Effector memory CD8-positive, alpha-beta T cell (primary cell): ENCODE measurements at places on chromosomes 4 and X.

DNA sequence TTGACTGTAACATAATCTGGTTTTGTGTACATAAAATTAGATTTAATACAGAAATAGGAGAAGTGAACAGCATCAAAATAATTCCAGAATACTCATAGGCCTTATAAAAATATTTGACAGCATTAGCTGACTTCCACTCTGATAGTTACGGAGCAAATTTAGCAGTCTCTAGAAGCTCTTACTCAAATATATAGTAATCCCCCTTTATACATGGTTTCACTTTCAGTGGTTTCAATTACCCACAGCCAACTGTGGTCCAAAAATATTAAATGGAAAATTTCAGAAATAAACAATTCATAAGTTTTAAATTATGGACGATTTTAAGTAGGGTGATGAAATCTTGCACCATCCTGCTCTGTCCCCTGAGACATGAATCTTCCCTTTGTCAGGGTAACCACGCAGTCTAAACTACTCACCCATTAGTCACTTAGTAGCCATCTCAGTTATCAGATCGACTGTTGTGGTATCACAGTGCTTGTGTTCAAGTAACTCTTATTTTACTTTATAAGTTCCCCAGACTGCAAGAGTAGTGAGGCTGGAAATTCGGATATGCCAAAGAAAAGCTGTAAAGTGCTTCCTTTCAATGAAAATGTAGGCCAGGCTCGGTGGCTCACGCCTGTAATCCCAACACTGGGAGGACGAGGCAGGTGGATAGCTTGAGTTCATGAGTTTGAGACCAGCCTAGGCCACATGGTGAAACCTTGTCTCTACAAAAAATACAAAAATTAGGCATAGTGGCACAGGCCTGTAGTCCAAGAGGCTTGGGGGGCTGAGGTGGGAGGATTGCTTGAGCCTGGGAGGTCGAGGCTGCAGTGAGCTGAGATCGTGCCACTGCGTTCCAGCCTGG is 17.2 kb upstream of the RTL9 start:
- DNase-seq = no peak

GRCh38 chr4:147496500-147496899 is 15.6 kb downstream of the EDNRA start:
- DNase-seq = no peak

- DNase-seq = no peak
Measured at GRCh38 chr4:8708401-8709021, 115.9 kb downstream of the CPZ start.

DNA sequence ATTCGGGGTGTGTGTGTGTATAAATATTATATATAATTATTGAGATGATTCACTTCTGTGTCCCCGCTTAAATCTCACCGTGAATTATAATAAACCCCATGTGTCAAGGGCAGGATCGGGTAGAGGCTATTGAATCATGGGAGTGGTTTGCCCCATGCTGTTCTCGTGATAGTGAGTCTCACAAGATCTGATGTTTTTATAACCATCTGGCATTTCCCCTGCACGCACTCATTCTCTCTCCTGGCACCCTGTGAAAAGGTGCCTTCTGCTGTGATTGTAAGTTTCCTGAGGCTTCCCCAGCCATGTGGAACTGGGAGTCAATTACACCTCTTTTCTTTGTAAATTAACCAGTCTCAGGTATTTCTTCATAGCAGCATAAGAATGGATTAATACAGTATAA is 851.4 kb upstream of the AGA start:
- DNase-seq = no peak

DNA sequence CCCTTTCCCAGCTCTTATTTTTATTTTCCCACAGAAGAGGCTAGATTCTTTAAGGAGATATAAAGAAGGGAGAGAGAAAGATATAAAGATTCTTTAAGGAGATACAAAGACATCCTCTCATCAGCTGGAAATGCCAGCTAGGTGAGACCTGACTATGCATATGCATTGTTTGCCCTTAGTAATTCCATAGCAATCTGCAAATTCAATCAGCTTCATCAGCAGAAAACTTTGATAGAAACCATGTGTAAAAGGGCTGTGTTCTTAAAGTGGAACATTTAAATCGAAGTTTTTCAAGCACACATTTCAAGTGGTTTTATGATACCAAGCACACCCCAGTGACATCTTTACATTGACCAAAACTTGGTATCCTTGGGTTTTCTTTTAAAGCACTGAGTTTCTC is 24.1 kb downstream of the FHL1 start:
- DNase-seq = no peak

DNA sequence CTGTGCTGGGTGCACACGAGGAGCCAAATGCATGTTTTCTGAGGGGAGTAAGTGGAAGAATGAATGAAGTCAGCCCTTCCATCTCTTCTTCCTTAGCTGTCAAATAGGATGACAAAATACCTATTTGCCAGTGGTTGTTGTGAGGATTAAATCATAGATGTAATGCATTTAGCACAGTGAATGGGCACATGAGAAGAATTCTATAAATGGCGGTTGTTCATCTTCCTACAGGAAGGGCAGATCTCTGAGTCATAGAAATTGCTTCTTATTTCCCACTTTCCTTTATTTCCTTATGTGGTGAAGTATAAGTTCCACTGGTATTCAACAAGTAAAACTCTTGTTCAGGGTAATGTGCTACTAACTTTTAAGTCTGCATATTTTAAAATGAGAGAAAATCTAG is 83.1 kb downstream of the SORBS2 start:
- no peak for DNase-seq

DNA sequence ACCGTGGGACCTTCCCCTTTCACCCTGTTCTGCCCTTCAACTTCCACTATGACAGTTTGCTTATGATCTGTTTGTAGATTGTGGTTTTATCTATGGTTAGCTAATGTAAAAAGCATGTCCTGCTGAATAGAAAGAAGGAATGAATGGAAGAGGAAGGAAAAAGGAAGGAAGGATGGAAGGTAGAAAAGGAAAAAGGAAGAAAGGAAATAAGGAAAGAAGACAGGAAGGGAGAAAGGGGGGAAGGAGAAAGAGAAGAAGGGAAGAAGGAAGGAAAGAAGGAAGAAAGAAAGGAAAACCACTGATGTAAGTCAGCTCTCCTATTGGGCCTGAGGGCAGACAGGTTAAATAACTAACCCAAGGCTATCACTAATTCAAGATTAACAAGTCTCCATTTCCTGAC is 319.1 kb upstream of the KLF3 start:
- no peak for DNase-seq

GRCh38 chr4:81631958-81632441 is 160.3 kb upstream of the RASGEF1B start:
- DNase-seq = no peak

DNA sequence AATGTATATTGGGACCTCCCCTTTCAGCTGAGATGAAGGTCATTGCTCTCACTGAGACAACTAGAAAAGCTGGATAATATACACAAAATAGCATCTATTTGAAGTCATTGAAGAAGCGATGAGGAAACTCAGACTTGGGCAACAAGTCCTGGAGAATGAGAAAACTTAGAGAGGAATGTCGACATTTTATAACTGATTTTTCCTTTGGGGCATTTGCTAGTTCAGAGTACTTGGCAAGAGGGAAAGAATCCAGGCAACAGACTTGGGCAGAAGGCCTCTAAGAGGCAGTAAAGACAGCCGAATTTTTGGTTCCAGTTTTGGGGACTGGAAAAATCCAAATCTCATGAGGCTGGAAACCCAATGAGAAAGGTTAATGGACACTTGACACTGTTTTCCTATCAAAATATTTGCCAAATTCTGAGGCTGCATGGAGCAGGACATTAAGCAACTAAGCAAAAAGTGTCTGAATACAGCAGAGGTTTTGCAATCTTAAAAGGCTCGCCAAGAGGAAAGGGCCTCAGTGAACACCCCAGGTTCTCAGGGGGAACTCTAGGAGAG is 21.0 kb upstream of the ANXA5 start:
- DNase-seq = no peak

- no peak for DNase-seq
Measured at GRCh38 chr4:123522646-123523045, 126.1 kb downstream of the SPRY1 start.

DNA sequence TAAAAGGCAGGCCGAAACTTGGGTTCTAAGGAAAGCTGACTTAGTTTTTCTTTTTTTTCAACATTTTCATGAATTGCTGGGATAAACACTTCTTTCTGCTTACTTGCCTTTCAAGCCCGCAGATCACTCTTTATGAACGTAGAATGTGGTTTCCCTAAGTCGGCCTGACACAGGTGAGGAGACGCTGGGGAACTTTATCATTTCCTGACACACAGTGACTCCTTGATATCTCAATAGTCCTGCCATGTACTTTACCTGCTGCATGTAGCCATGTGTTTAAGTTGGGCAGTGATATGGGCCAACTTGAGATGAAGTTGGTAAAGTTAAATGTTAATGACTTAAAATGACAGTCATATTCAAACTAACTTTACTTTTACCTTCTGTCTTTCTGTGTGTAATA is 26.6 kb upstream of the SNCA start:
- DNase-seq = no peak

DNA sequence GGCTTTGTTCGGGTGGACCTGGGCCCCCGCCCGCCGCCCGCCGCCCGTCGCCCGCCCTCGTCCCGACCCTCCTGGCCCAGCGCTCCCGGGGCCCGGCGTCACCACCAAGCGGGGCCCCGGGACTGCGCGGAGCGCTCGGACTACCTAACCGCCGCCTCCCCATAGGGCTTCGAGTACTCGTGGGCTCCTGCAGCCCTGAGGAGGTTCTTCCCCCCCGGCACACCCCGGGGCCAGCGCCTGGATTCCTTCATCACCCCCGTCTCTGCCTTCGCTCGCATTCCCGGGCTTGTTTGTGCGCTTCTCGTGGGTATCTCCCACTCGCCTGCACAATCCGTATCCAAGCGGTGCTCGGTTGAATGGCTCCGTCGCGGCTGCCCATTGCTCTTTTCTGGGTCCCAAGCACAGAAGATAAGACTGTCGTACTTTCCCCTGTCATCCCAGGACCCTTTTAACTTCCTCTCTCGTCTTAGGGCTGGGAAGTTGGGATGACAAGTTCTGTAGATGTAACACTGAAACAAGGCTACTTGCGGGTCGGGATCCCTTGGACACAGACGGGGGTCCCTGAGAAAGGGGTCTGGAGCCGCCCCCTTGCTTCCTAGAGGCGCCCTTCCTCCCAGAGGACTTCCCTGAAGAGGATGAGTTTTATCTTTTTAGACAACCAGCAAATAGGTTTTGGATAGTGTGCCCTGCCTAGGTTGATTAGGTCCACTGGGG is 565 bp downstream of the MOB1B start:
- no peak for DNase-seq

DNA sequence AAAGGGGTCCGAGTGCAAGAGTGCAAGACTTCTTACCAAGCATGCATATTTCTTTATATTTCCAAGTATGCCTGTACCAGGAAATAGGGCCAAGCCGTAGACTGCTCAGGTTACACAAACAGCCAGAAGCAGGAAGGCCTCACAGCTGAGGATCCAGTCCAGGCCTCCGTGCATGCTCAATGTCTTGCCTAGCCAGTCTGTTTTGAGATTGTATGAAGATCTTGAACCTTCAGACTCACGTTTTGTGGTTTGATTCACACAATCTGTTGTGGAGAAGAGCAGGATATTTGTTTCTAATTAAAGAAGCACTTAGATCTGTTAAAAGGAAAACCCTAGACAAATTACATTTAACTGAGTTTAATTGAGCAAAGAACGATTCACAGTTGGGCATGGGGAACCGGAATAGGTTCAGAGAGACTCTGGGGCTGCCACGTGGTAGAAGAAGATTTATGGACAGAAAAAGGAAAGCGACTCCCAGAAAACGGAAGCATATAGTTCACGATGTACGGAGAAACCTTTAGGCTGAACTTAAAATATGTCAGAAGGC is 1.2 kb downstream of the MGST2 start:
- DNase-seq = no peak

DNA sequence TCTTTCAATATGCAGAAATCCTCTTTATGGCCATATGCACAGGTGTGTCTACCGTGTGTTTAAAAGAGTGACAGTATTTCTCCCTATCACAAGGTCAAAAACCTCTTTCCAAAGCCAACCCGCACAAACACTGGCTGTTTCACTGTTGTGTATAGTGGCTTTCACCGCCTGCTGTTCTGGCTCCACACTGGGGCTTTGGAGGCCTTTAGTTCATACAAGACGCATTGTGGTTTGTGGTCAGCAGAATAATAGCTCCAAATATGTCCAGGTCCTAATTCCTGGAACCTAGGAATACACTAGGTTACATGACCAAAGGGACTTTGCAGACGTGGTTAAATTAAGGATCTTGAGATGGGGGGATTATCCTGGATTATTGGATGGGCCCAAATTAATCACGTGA is 40.7 kb upstream of the FAM9A start:
- DNase-seq = no peak

DNA sequence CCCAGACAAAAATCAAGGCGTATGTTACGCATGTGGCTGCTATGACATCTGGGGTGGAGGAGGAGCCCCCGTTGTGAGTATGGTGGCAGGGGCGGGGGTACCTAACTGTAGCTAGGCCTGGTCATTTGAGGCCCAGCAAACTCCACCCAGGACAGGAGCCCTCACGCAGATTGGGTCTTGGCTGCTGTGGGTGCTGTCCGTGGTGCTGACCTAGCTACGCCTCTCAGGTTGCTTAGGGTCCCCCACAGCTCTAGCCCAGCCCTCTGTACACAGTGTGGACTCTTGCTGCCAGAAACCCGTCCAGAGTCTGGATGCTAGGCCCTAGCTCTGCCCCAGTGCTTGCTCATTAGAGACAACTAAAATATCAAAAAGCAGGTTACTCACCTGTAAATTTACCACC is 146.7 kb upstream of the PSAPL1 start:
- DNase-seq = peak; percentile 7

DNA sequence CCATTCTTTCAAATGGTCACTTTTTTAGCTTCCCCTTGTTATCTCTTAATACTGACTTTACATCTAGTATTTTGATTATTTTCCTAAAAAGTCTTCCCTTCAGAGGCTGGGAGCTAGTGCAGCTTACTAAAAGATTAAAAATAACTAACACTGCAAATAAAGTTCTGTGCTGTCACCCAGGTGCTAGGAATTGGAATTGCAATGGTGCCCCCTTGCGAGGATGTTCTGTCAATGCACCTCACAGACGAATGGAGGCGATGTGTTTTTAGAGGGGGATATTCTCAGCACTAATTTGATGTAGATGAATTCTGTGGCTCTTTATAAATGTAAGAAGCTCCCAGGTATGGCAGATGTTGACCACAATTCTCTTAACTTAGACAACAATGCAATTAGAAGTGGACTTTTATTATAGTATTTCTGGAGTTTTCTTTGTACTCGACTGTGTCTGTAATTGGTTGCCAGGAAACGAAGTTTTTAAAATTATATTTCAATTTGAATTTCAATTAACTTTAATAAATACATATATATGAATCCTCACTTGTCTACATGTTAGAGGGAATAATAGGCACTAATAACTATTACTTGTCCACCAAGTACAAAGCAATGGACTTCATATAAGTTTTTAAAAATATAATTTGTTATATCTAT is 22.0 kb upstream of the SMIM31 start:
- peak; percentile 11 for DNase-seq
